ENCODE measurements at places on chromosomes 12 and 14. TPM values are rescaled to one million over a fixed set of nuclear protein-coding genes. Genes with fewer than 3 reads are reported as not detected.

The STAB2 gene
- 2.0 TPM for total RNA-seq

The HOXC9 gene
- total RNA-seq: 3.2 TPM

DNA sequence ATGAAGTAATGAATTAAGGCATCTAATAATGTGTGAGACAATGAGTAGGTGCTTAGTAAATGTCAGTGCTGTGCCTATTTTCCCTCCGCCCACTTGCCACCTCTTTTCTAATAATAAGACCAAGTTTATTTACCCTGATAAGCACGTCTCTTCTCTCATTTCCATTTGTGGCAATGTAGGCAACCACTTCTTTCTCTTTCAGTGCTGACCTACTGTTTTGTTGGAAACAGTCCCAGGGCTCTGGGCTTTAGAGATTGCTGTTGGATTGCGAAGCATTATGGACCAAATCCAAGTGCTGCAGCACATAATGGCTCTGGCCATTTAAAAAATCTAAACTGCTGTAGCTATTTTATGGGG lies 141.3 kb upstream of the PLEKHG7 start:
- no peak for ATAC-seq

- ATAC-seq: no peak
Measured at GRCh38 chr12:114555451-114555850, 128.5 kb downstream of the TBX3 start.

Measured in motor neuron (in vitro differentiated cells).